Fibroblast of pulmonary artery (primary cell): ENCODE measurements at places on chromosomes 12 and 14.

DNA sequence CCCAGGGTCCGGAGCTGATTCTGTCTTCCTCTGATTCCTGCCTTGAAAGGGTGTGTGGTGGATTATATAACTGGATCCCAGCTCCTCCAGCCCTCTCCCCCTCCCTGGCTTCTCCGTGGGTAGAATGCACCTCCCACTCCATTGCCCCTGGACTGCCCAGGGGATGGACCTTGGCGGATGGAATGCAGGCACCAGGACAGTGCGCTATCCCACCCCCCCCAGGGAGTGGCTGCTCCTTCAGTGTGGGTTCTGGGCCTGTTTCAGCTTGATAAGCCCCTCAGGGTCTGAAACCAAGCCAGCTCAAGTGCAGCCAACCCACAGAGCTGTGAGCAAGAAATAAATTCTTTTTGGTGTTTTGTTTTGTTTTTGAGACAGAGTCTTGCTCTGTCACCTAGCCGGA is 112.4 kb upstream of the TMEM132D start:
- DNase-seq, result no peak

DNA sequence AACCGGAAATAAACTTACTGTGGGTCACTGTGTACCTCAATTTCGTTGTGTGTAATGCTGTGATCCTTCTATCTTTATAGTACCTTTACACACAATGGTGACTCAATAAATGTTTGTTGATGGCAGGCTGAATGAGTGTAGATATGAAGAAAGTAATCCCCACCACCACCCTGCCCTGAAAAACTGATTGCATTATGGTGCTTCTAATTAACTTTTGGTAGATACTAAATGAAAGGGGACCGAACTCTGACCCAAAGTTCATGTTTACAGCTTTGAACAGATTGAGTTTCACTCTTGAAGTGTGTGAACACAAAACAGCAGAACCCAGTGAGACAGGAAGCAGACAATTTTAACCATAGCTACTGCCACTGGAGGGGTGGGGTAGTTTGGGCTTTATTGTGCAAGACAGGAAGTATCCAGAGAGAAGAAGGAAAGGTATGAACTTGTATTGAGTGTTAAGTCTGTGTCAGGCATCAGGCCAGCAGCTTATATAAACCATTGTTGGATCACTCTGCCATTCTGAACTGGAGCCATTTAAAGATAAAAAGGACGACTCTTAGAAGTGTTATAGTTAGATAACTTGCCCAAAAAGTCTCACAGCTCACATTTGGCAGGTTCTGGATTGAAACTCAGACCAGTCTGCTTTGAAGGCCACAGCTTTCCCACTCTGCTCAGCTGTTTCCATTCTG is 197.0 kb upstream of the AMIGO2 start:
- DNase-seq, result peak; percentile 87

- DNase-seq, result no peak
These were observed 44.8 kb downstream of the BCL2L14 start for GRCh38 chr12:12115514-12115913.

- DNase-seq, result no peak
These were observed 99.2 kb downstream of the ARF6 start for GRCh38 chr14:49992036-49992435.

- no peak for DNase-seq
These were observed 3.2 kb downstream of the GZMH start for GRCh38 chr14:24606297-24606696.

GRCh38 chr12:70418101-70418500 is 52.0 kb downstream of the KCNMB4 start:
- no peak for DNase-seq

DNA sequence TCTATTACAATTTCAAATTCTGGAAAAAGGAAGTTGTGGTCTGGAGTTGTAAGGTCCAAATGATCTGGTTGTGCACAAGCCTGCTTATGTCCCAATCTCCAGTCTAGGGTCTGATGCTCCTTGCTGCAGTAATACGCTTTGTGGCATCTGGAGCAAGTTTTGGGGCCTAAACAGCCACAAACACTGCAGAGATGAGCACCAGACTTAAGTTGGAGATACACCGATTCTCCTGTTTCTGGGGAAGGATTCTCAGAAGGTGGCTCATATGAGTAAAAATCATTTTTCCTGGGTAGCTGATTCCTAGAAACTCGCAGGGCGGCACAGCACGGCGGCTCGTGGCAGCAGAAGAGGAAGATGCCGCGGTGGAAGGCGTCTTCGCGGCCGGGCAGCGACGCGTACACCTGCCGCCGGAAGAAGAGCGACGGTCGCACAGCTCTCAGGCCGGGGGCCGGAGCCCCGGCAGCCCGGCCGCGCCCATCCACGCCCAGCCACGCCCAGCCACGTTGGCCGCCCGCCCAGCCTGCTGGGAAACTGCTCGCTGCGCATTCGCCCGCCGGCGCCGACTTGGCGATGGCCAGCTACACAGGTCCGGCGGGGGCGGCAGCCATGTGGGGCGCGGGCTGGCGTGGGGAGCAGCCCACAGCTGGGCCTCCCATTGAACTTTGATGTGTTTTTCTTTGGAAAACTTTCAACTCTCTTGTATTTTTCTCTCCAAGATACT is 129.0 kb downstream of the ASCL4 start:
- no peak for DNase-seq

GRCh38 chr12:106918746-106919145 is 37.0 kb upstream of the TMEM263 start:
- DNase-seq, result peak; percentile 45

DNA sequence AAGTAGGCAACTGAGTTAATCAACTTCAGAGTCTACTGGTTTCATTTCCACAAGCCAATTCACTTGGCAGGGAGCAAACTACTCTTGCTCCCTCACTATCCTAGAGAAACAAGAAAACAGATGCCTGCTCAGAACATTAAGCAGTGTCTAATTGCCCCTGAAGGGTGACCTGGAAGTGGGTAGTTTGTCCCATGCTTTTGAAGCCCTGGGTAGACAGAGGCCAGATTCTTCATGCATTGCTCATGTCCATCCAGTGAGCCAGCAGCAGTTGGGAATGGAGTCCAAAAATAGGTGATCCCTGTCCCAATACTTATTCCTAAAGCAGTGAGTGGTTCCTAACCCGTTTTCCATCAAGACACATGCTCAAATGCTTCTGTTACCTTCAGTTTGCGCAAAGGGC is 48.8 kb downstream of the BICDL1 start:
- DNase-seq, result no peak

DNA sequence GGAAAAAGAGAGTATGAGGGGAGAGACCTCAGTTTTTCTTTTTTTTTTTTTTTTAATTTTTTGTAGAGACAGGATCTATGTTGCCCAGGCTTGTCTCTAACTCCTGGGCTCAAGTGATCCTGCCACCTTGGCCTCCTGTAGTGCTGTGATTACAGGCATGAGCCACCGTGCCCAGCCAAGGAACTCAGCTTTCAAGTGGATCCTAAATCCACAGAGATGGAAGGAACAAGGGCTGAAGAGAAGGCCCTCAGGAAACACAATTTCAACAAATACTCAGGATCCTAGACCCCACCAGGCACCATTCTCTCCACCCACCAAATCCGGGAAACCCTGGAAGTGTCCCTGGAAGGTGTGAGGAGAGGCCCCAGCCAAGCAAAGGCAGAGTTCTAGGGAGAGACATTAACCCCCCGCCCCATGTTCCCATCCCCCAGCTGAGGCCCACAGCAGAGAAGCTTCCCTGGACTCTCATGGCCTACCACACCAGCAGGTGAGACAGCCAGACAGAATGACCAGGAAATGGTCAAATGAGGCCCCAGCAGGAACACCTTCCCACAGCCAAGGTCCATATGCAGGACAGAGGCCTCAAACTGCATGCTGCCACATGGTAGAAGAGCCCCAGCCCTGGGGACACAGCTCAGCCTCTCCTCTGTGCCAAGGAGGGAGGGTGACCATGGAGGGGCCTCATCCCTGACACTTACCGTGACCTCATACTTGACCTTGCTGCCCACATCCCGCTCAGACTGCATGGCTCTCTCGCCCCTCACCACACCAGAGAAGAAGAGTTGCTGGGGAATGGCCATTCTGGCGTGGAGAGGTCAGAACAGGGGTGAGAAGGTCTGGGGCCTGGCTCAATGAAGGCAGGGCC is 14.1 kb downstream of the ITGA7 start:
- DNase-seq, result no peak

DNA sequence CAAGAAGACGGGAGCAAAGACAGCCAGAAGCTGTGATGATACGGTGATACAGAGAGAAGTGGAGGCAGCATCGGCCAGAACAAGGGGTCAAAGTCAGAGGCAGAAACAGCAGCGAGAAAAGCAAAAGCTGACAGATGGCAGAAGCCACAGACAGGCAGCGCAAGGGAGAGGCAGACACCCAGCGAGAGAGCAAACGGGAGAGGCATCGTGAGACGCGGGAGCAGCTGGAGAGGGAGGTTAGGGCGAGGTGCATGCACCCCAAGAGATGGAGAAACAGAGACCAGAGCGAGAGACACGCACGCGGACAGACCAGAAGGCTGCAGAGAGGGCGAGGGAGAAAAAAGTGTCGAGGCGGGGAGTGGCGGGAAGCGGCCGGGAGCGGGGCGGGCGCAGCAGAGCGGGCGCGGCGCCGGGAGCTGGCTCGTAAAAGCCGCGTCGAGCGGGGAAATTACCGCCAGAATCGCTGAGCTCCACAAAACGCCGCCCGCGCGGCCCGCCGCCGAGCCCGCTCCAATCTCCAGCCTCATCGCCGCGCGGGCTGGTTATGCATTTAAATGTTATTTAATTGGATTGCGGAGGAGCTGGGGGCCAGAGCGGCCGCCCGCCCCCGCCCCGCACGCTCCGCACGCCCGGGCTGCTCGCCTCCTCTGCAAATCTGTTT is 15.6 kb downstream of the SMUG1 start:
- no peak for DNase-seq

DNA sequence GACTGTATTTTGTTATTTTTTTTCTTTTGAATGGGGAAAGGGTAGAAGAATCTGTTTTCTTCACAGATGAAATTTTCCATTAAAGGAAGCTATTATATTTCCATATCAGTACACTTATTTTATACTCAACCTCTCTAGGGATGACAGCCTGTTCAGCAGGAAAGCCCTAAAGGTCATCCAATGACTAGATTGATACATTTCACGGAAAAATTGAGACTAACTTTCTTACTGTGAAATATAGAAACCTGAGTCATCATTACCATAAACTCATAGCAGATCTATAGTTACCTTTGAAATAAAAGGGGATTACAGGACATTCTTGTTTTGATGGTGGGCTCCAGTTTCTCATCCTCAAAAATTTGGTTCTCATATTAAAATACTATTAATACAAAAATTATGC is 36.1 kb upstream of the PTCSC3 start:
- no peak for DNase-seq

DNA sequence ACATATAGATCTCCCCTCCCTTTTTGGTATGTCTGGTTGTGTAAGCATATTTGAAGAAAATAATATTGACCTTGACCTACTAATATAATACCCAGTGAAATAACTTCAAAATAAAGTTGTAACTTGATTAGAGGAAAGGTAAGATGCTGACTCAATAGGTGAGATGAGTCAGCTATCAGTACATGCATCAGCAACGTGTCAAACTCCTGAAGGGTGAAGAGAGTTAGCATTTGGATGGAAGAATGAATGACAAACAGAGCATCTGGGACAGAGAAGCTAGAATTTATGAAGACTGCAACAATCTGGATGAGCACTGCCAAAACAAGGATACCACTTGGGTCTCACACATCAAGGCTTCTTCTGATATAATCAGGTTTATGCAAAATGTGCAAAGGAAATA is 74.9 kb downstream of the PPP2R5E start:
- no peak for DNase-seq

DNA sequence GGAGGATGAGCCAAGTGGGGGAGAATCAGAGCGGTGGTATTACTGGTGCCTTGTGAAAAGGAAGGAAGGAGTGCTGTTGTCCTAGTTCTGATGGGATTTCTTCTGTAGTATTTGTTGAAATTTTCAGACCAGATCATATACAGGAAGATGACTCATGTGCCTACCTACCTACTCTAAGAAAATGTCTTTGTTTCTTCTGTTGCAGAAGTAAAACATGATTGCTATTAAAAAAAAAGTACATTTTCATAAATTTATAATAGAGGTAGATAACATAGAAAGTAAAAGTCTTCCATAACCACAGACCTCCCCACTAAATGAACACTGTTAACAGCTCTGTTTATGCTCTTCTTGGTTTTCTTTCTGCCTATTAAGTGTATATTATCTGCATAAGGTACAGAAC is 26.9 kb downstream of the SAMD4A start:
- peak; percentile 58 for DNase-seq

DNA sequence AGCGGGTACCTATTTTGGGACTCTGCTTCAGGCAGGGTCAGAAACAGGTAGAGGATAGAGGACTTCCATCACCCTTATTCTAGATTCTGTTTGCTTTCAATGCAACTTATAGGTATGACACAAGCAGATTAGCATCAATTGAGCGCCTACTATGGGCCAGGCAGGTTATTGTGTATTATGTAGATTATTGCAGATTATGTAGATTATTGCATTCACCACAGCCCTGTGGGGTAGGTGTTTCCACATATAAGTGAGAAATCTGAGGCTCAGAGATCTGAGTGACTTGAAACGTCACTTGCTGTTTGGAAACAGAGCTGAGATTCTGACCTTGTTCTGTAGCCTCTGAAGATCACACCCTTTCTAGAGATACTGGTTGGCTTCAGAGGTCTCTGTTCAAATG is 25.7 kb upstream of the SERPINA4 start:
- DNase-seq, result no peak

GRCh38 chr14:95319312-95320077 is at the start of gene CLMN:
Gene CLMN, minus strand, starts transcription at chr14:95319908. Its CDS starts 116 bp downstream, at chr14:95319792.
- peak; percentile 27 for DNase-seq

- DNase-seq, result no peak
These were observed 96.2 kb upstream of the FGD4 start for GRCh38 chr12:32303174-32303549.

- DNase-seq, result no peak
These were observed 910.0 kb downstream of the TMEM121 start for GRCh38 chr14:106436310-106436905.

GRCh38 chr14:65281991-65282895 is 130.3 kb upstream of the FUT8 start:
- peak; percentile 74 for DNase-seq

GRCh38 chr12:62021808-62022207 is 238.4 kb upstream of the USP15 start:
- DNase-seq, result no peak

- DNase-seq, result peak; percentile 68
These were observed 1.1 kb upstream of the CKAP4 start for GRCh38 chr12:106248846-106249371.

- DNase-seq, result no peak
These were observed 12.0 kb downstream of the LUM start for GRCh38 chr12:91099341-91099740.

DNA sequence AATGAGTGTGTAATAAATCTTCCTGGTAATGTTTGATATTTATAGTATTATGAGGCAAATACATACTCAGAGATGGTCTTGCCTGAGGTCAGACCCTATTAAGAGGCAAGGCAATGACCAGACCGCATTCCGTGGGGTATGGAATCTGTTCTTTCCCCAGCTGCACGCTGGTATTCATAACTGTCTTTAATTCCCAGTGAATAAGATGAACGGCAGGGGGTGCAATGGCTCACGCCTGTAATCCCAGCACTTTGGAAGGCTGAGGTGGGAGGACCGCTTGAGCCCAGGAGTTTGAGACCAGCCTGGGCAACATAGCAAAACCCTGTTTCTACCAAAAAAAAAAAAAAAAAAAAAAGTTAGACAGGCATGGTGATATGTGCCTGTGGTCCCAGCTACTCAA is 44.6 kb downstream of the ERO1A start:
- no peak for DNase-seq
